ENCODE measurements at places on chromosomes 13 and 19. TPM values are rescaled to one million over a fixed set of nuclear protein-coding genes. Genes with fewer than 3 reads are reported as not detected.

Gene NKPD1
- total RNA-seq: 1.6 TPM

Gene EIF3K
- 831 TPM for total RNA-seq

Gene RNF225
- 0.81 TPM for total RNA-seq

Gene UTP14C
- 4.0 TPM for total RNA-seq

Gene SLITRK5
- total RNA-seq: 0.27 TPM

- no peak for DNase-seq
These were observed 231.0 kb upstream of the IRS2 start for GRCh38 chr13:110017379-110017778.

GRCh38 chr13:75788481-75788981, 152.4 kb downstream of the LMO7 start:
- peak; percentile 94 for DNase-seq

DNA sequence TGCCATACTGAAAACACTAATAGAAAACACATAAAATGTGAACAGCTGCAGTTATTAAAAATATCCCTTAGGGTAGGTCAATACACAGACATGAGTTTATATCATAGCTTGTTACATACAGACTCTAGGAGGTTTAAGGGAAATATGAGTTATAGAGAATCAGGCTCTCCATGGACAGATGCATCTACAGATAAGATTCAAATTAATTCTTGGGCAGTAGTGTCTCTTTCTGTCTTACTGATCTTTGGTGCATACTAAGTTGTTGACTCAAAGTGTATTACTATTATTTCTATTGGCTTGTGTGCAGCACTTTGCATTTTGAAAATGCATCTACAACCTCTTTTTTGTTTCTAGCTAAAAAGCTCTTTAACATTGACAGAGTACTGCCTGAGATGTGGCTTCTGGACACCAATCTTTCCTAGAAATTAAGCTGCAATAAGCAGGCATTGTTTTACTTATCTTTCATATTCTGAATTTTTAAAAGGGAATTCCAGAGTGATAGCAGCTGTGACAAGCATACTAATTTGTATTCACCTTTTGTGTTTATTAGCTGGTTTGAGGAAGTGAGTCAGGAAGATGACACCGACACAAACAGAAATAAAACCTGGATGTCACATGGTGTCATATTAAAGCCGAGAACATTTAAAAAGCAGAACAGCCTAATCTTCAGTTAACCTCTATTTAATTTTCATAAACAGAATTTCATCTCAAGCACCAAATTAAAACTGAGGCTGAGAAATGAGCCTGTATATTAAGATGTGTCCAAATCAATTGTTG, 399.0 kb downstream of the PCDH9 start:
- no peak for DNase-seq

DNA sequence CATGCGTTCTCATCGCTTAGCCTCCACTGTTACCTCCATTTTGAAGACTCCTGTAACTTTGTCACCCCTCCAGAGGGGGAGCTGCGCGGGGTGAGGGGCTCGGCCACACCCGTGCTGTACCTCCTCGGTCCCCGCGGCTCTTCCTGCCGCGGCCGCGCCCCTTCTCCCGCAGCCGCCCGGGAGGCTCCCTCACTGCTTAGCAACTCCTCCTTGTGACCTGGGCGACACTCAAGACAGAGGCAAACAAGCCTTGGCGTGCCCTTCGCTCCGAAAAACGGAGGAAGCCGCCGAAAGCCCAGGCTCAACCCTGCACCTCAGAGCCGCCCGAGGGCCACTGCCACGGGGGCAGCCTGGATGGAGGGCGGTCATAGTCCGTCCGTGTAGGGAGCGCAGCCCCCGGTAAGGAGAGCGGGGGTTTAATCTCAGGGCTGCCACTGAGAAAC, 494.3 kb downstream of the FOXO1 start:
- no peak for DNase-seq

DNA sequence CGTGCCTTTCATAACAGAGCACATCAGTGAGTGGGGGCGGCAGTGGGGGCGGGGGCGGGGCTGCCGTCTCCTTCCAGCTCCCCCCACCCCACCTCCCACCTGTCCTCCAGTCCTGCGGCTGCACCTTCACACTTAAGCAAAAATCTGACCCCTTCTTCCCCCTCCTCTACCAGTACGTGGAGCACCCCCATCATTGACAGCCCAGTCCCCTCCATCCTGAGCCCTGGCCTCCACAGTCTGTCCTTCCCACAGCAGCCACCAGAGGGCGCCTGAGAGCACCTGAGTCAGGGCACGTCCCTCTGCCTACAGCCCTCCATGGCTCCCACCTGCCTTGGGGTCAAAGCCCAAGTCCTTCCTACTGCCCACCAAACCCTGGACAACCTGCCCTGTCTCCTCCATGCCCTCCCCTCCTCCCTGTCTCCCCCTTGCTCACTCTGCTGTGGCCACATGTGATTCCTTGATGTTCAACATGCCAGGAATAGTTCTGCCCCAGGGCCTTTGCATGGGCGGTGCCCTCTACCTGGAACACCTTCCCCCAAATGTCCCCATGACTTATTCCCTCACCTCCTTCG, 4.0 kb downstream of the EBI3 start:
- DNase-seq: peak; percentile 63

DNA sequence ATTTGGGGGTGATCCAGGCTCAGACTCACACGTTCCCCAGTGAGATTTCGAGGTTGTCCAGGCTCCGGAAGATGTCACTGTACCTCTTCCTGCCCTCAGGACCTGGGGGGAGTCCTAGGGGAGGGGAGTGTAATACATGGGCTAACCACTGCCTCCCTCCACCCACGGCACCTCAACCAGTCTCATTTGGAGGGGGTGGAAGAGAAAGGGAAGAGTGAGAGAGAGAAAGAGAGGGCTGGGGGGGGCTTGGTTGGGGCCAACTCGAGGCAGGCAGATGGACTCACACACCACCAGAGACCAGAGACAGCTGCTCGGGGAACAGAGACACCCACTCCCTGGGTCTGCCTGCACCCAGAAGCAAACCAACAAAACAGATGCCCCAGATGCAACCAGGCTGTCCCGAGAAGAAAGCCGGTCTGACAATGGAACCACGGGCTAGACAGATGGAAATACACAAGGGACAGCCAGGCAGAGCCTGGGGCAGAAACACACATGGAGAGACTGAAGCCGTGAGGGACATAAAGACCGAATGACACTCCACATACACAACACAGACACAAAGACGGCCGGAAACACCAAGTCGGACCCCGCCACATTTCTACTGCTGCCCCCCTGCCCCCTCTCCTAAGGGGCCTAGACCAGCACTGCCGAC, 825 bp downstream of the GMIP start:
- no peak for DNase-seq

DNA sequence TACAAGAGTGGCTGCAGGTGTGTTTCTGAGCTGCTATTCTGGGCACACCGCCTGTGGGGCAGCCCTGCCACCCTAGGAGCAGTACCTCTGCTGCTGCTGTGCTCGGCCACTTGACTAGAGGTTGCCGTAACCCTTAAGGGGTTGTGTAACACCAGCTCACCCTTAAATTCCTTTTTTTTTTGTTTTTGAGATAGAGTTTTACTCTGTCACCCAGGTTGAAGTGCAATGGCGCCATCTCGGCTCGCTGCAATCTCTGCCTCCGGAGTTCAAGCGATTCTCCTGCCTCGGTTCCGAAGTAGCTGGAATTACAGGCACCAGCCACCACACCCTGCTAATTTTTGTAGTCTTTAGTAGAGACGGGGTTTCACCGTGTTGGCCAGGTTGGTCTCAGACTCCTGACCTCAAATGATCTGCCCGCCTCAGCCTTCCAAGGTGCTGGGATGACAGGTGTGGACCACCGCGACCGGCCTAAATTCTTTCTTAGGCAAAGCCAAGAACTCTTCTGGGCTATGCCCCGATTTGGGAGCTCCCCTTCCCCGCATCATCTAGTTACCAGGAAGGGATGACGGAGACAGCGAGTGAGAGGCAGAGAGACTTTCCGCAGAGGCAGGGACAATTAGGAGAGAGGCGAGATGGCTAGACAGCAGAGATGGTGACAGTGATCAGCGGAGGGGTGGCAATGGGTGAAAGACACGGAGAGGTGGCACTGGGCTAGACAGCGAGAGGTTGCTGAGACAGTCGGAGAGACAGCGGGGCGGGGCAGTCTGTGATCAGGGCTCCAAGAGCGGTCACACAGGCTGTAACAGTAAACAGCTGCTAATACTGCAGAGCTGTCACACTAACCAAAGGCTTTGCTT, 4.4 kb upstream of the LILRA5 start:
- DNase-seq: no peak

GRCh38 chr19:2462635-2463421, 6.1 kb upstream of the LMNB2 start:
- DNase-seq: no peak

DNA sequence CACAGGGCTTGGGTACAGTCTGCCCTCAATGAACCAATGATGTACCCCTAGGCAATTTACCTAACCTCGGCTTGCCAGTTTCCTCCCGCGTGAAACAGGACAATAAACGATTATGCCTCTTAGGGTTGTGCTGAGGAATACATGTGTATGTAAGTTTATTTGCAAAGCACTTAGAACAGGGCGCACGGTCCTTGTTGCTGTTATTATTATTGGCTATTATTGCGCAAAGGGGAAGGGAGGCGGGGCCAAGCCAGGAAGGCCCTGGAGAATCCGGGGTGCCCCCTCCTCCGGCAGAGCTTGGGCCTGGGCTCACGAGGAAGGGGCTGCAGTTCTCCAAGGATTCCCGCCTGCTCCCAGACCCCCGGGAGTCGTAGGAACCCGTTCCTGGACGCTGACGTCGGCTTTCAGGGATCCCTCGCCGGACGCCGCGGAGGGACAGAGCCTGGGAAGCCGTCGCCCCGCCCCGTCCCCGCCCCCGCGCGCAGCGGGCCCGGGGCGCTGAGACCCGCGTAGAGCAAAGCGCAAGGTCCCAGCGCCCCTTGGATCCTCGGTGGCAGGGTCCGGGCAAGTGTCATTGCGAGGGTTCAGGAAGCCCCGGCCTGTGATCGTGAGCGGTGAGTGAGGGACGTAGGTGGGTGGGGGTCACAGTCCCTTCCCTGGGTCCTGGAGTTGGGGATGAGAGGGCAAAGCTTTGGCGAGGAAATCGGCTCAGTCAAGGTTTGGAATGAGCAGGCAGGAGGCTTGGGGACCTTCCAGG, at the start of gene TMEM91:
TSS of gene TMEM91 (plus strand) at position 293 of the 757 bp plus-strand sequence. CDS start 1,777 bp downstream, outside the sequence.
- DNase-seq: no peak

DNA sequence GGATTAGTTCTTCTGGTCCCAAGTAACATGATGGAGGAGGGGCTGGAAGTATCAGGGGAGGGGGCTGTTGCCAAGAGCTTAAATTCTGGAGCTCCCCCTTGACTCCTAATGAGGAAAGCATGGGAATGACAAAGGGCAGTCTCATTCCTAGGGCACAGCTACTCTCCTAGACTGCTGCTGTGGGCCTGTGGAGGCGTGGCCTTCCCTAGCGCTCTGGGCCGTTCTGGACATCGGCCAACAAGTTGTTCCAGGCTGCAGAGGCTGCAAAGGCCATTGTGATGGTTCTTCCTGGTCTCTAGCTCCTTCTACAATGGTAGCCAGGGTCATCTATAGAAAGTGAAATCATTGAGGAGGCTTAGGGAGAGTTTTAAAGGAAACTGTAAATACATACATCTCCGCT, 916.6 kb downstream of the DIAPH3 start:
- no peak for DNase-seq

- DNase-seq: no peak
These were observed 9.5 kb downstream of the NFILZ start for GRCh38 chr19:8639821-8640401.

DNA sequence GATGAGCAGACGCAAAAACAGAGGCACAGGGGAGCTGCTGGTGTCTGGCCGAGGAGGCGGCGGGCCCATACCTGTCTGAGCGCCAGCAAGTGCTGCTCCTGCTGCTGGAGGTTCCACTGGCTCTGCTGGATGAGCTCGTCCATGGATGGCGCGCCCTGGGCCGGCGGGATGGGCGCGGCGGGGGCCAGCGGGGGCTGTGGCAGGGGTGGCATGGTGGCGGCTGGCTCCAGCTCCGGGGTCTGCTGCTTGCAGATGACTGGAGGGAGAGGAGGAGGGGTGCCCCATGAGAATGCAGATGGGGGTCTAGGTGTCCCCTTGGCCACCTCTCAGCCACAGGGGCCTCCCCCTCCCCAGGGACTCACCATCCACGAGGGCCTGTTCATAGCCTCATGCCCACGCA, 6.9 kb downstream of the CHERP start:
- no peak for DNase-seq

GRCh38 chr19:31890230-31890629, 455.2 kb upstream of the ZNF507 start:
- DNase-seq: no peak

DNA sequence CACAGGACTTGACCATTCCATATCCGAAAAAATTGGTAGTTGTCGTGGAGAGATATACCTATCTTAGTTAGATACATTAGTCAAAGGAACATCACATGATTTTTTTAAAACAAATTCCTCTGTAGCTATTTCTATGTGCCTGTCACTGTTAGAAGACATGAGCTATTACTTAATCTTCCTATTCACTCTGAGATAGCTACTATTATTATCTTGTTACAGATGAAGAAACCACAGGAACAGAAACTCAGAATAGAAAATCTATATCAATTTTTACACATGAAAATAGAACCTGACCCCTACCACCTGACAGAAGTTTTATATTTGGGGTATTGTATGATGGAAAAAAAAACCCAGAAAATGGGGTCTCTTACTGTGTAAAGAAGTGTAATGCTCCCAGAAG, 68.9 kb upstream of the TDRD3 start:
- DNase-seq: no peak

Measured in hematopoietic multipotent progenitor cell (in vitro differentiated cells).